HuH-7 (cell line): ENCODE measurements at places on chromosomes 1 and 21.

GRCh38 chr1:218463194-218464156 lies 118.3 kb downstream of the TGFB2 start:
- no peak for DNase-seq

DNA sequence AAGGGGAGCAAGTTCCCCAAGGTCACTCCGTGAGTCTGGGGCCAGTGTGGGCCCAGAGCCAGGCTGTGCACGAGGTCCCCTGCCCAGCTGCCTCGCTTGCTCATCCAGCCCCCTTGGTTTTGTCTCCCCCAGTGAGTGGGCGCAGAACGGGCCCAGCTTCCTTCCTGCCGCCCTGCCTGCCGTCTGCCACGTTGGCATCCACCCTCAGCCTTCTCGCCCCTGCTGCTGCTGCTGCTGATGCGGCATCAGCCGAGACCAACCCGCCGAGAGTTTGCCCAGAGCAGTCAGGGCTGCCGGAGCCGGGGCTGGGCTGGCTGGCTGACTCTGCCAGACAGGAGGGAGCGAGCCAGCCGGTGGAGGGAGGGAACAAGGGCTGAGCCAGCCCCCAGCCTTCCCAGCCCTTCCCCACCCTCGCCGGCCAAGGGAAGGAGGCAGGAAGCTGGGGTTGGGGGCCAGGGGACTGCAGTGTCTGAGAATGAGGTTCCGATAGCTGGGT lies 31.4 kb upstream of the WASF2 start:
- DNase-seq = no peak

DNA sequence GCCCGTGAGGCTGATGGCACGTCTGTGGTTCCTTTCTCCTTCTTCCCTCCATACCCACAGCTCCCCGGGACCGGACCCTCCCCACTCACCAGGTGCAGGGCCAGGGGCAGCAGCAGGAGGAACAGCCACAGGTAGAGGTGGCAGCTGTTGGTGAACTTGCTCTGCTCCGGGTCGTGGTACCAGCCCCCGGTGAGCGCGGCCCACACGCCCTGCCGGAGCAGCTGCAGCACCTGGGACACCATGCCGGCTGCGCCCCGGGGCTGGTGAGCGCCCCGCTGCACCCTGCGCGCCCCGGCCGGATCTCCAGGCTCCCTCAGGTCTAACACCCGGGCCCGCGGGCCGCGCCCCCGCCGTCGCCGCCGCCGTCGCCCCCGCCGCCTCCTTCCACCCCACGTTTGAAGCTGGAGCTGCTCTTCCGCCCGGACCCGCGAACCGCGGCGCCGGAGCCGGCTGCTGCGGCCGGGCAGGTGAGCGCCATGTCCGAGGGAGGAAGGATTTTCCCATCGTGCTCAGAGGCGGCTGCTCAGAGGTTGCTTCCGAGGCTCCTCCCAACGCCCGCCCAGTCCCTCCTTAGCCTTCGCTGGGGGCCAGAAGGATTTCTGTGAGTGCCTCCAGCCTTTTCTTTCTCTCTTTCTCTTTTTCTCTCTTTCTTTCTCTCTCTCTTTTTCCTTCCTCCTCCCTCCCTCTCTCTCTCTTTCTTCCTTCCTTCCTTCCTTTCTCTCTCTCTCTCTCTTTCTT lies at the start of gene PCNX2:
TSS of gene PCNX2 (minus strand) at position 489 of the 738 bp plus-strand sequence. CDS start at position 242, 247 bp downstream.
- DNase-seq = peak; percentile 59

GRCh38 chr1:236292425-236292824 lies 10.7 kb upstream of the ERO1B start:
- no peak for DNase-seq

DNA sequence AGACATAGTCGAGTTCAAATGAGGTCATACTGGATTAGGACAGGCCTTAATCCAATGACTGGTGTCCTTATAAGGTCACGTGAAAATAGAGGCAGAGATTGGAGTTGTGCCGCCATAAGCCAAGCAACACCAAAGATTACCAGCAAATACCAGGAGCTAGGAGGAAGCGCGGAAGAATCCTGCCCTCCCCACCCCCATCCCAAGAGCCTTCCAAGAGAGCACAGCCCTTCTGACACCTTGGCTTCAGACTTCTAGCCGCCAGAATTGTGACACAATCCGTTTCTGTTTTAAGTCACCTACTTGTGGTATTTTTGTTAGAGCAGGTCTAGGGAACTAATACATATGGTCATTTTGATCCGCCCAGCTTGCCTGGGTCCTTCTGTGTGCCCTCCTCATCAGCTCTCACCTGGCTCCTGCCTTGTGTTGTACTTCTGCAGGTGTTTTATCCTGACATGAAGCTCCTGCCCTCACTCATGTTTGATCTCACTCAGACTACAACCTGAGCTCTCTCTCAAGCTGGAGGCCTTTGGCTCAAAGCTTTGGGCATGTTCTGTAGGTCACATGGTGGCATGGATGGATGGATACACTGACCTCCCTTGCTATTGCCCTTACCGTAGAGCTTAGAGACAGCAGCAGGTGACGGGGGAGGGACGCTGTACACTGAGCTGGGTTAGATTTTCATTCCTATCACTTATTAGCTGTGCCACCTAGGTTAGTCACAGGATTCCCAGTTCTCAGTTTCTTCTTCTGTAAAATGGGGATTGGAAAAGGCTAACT lies 10.7 kb upstream of the NUAK2 start:
- DNase-seq = no peak

DNA sequence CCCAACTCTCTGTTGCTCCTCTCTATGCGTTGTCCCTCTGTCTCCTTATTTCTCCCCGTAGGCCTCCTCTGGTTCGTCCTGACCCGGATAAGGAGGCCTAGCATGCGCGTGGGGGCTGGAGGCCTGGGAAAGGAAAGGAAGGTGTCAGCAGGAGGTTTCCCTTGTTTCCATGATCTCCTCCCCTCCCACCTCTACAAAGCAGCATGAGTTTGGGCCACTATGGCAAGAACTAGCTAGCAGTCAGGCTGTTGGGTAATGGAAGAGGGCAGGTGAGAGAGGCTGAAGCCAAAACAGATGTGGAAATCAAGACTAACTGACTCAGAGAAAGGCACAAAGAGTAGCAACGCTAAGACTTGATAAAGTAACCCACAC lies 687 bp upstream of the SEMA6C start:
- no peak for DNase-seq

GRCh38 chr1:114339379-114339778 lies 171.6 kb downstream of the TRIM33 start:
- no peak for DNase-seq
